Smooth muscle cell of the brain vasculature (primary cell): ENCODE measurements at places on chromosomes 1 and 21.

- DNase-seq: no peak
Observed at GRCh38 chr1:94949681-94950661, 23.1 kb upstream of the CNN3 start.

DNA sequence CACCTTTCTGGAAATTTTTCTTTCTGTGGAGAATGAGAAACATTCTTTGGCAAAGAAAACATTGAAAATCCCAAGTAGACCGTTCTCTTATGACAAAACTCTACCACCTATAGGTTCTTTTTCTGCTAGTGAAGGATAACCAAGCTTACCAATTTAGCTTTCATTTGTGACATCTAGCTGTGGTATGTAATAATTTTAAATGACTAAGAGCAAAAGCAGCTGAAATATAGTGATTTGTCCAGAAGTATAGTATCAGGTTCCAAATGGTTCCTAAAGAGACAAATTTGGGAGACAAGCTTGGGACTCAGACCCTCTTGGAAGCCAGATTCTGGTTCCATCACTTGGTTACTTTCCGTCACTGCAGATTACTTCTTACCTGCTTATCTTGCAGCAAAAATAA lies 24.4 kb downstream of the FUBP1 start:
- DNase-seq: no peak

GRCh38 chr1:64505232-64505943 lies 35.5 kb downstream of the CACHD1 start:
- no peak for DNase-seq

- DNase-seq: no peak
Observed at GRCh38 chr1:192950926-192951325, 108.2 kb downstream of the UCHL5 start.

DNA sequence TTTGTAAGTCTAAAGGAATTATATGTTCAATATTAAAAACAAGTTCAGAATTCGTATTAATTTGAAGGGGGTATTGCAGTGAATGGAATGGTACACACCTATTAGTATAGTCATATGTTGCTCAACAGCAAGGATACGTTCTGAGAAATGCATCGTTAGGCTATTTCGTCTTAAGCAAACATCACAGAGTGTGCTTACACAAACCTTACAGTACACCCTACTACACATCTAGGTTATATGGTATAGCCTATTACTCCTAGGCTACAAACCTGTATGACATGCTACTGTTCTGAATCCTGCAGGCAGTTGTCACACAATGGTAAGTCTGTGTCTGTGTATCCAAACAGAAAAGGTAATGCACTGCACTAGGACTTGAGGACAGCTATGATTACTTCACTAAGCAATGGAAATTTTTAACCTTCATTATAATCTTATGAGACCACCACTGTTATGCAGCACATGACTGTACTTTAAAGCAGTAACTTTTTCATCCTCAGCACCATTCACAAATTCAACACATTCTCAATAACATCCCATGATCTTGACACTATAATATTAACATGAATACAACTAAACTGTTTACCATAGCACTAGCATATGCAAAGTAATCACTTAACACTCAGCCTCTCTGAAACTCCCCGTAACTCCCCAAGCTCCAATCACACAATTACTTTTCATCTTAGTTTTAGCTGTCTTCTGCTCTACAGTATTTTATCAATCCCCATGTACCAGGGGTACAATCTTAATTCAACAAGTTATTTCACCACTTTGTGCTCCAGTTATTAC lies 14.4 kb upstream of the PSMG1 start:
- no peak for DNase-seq
